ENCODE measurements at places on chromosomes 6 and 20.

DNA sequence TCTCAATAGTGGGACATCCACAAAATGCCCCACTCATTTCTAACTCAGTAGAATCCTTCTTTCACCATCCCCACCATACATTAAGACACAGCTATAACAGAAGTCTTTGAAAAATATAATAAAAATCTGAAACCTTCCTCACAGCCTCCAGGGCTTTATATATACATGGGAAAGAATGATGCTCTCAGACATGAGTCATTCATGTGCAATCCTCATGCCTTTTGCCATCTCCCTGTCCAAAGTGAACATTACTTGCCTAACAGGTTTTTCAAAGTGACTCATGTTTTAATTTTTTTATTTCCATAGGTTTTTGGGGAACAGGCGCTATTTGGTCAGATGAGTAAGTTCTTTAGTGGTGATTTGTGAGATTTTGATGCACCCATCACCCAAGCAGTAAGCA is 162.7 kb downstream of the RALGAPA2 start:
- DNase-seq, result no peak

DNA sequence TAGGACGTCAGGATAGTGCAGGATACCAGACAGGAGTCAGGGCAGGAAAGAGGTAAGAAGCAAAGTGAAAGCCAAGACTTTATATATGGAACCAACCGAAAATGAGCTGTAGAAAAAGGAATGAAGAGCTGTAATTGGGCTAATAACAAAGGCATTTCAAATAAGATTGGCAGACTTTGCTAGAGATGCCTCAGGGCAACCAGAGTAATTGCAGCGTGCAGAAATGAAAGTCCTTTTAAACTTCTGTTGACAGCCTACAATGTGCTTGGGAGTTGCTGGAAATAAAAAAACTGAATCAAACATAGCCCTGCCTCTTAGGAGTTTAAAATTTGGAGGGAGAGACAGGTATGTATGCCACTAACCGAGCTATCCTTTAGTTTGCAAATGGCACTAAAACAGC is 56.4 kb upstream of the NKX2-4 start:
- DNase-seq, result no peak

- no peak for DNase-seq
These were observed 203.6 kb upstream of the GMDS start for GRCh38 chr6:2448826-2449571.

DNA sequence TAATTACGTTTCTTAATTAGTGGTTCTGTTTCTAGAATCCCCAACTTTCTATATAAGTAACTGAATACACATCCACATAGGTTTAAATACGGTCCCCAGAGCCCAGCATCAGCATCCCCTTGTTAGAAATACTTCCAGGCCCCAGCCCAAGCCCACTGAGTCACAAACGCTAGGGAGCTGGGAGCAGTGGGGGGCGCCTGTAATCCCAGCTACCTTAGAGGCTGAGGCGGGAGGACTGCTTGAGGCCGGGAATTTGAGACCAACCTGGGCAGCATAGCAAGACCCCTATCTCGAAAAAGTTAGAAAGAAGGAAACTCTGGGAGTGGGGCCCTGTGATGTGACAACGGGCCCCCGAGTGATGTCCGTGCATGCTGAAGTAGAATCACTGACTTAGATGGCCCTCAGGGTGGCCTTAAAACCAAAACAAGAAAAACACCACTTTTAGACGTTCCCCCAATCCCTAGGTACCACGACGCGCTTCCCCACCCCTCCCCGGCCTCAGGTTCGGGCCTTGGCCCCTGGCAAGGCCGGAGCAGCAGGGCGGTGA is 1.3 kb upstream of the PPP1R3G start:
- no peak for DNase-seq

- DNase-seq, result no peak
These were observed 67.3 kb downstream of the ADTRP start for GRCh38 chr6:11711003-11711983.

DNA sequence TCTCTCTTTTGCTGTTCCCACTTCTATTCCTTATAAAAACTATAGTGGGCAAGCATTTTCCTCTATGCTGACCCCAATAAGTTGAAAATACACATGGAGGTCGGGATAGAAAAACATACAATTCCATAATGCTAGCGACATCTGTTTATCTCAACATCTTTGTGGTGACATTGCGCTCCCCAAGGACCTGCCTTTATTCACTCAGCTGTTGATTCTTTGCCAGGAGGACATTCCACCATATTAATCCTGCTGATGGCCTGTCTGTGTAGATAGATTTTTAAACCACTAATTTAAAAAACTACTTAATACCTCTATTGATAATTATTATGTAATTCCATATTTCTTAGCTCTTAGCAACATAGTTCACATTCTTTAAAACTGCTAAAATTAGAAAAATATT is 555.3 kb upstream of the MAP3K7 start:
- no peak for DNase-seq

- no peak for DNase-seq
These were observed 98.3 kb downstream of the TIAM2 start for GRCh38 chr6:155093430-155093829.

DNA sequence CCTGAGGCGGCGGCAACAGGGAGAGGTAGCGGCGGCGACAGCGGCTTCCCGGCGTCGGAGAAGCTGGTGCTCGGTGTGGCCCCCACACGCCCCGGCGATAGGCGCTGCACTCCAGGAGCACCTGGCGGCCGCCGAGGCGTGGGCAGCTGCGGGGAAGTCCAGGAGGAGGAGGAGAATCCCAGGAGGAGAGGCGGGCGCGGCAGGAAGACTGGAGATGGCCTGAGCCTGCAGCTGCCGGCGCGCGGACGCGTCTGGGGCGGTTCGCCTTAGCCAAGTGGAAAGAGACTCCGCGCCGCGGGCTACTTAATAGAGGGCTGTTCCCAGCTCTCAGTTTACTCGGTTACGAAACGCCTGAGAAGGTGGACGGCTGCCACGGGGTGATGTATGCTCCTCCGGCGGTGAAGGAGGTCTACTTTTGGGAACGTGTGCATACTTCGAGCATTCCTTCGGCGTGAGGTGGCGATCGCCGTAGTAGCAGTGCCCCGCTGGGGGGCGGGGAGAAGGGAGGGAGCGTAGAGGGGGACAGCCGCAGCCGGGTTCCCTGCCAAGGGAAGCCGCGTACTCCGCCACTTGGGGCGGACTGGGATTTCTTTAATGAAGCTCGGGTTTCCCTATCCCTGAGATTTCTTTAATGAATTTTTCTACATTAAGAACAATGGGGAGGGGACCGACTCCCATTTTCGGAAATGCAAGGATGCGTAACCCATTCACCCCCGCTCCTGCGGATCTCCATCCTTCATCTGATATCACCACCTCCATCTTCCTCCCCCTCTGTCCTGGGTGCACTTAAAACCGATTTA is at the start of gene COL12A1:
TSS of gene COL12A1 (minus strand) at position 278 of the 800 bp plus-strand sequence. CDS start 3,261 bp downstream, outside the sequence.
- no peak for DNase-seq

- DNase-seq, result no peak
These were observed 54.7 kb downstream of the GFOD1 start for GRCh38 chr6:13432526-13433184.

DNA sequence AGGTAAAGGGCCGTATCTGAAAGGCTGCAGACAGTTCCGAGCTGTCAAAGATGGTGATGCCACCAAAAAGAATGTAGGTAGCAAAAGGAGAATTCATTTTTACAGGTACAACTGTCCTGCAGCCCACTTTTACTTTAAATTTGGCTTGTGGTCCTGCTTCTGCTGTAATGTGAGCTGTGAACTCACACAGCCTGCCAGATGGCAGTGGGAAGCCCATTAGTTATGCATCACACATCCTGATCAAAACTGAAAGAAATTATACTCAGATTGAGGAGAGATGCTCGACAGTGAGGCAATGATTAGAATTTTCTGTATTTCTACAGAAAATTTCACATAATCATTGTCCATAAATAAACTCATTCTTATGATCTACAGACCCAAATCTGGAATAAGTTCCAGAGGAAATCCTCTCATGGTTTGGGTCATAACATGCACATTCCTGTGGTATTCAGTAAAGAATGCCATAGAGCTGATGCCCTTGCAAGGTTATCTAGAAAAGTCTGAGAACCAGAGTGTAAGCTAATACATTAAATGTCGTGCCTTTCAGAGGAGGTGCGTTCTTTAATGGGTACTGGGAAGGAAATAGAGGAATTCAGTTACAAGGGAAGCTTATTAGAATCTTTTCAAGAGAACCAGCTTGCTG is 23.9 kb upstream of the E2F3 start:
- DNase-seq, result no peak

Data from SIG-M5 (cell line).